Suprapubic skin (tissue), 4 donors: ENCODE measurements at places on chromosomes 2 and 18. TPM values are rescaled to one million over a fixed set of nuclear protein-coding genes. Genes with fewer than 3 reads are reported as not detected.

DNA sequence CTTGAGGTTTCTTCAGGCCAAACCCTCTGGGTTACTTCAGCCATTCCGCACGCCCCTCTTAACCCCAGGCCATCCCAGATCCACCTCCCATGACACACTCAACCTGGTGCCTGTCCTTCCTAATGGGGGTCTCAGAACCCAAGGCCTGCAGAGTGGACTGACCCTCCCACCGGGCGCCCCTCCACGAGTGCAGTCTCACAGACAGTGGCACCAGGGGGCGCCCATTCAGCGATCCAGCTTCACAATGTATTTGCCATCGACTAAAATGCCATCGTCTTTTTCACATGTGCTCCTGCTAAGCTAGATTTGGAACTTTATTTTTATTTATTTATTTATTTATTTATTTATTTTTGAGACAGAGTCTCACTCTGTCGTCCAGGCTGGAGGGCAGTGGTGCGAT, 38.5 kb downstream of the INPP5D start:
- no peak for DNase-seq

The ALPP gene
- not detected for total RNA-seq

The TRABD2A gene
- total RNA-seq = 0.68 TPM

The SKOR2 gene
- not detected for total RNA-seq
